ENCODE measurements at places on chromosomes 3 and 15.

DNA sequence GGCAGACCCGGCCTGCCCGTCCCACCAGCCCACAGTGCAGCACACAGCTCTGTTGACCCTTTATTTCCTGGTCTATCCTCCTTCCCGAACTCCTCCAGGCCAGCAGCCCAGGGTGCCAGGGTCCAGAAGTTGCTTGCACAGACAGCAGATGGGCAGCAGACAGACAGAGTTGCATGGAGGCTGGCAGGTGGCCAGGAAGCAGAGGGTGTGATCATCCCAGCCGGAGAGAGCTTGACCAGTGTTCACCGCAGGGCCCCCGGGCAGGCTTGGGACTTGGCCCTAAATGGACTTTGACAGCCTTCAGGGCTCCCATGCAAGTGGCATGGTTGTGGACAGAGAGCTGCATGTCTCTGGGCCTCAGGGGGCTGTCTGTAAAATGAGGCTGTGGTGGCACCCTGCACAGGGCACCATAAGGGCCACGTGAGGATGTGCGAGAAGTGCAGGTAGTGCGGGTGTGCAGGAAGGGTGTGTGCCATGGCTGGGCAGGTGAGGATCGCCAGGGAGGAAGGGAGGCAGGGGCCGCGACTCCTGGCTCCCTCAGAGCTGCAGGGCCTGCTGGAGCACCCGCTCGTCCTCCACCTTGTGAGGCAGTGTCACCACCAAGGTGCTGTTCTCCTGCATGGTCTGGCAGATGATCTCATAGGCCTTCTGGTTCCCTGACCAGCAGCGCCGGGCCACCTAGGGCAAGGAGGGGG, 6.3 kb upstream of the ZXDC start:
- DNase-seq: no peak

- DNase-seq: no peak
These were observed 42.0 kb upstream of the ATP10A start for GRCh38 chr15:25905140-25905539.

- no peak for DNase-seq
These were observed 67.9 kb downstream of the RFX7 start for GRCh38 chr15:56175788-56176187.

- DNase-seq: no peak
These were observed 39.7 kb downstream of the KLHL25 start for GRCh38 chr15:85754989-85755388.

DNA sequence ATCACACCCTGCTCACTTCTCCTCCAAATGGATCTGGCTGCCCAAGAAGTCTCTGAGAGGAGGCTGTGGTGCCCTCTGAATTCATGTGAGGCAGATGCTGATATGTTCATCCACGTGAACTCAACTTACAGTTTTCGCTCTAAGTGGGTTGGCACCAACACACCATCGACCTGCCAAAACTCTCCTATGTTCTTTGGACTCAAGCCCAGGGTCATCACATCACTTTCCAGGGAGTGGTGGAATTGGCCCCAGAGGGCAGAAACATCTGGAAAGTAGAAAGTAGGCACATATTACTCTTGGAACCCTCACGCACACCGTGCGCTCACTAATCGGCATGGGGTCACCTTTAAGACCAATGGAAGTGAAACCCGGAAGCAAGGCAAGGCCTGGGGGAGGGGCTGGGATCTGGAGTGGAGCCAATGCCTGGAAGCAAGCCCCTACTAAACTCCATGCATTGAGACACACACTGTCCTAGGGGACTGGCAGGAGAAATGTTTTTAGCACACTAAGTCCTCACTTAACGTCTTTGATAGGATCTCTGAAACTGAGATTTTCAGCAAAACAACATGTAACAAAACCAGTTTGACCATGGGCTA, 41.4 kb downstream of the SSUH2 start:
- DNase-seq: no peak

GRCh38 chr15:90307661-90308060, 42.2 kb downstream of the NGRN start:
- no peak for DNase-seq

GRCh38 chr15:101193120-101193644, 58.7 kb downstream of the CHSY1 start:
- no peak for DNase-seq

- no peak for DNase-seq
These were observed 49.1 kb downstream of the RSRC1 start for GRCh38 chr3:158158969-158159368.

- no peak for DNase-seq
These were observed 13.9 kb downstream of the MAPKAPK3 start for GRCh38 chr3:50630877-50631276.

- no peak for DNase-seq
These were observed 32.6 kb upstream of the MEIS2 start for GRCh38 chr15:37132826-37133417.

- DNase-seq: no peak
These were observed 617.6 kb upstream of the ZNF717 start for GRCh38 chr3:76402926-76403325.

- no peak for DNase-seq
These were observed 148.0 kb upstream of the TPM1 start for GRCh38 chr15:62894322-62895085.

DNA sequence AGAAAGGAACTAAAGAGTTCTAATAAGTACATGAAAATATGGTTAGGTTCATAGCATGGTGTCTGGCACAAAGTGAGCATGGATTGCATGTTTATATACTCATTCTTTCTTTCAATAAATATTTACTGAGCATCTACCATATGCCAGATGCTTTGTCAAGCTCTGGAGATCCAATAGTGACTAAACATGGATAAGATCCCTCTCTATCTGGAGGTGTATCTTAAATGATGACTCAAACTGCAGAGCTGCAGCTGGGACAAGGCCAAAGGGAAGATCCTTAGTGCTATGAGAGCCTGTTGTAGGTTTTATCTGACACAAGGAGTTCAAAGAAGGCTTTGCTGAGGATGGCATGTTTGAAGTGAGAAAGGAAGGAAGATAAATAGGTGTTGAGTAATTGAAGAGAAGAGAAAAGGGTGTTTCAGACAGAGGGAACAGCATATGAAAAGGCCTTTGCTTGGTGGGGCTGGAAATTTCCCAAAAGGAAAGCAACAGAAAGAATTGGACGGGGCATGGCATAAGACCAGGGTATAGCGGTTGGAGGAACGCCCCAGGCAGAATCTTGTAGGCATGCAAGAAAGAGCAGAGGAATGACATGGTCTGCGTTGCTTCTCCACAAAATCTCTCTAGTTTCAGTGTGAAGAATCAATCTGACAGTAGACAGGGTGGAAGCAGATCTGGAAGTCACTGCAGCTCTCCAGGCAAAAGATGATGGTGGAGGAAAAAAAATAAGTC, 239.9 kb upstream of the LRTM1 start:
- no peak for DNase-seq

DNA sequence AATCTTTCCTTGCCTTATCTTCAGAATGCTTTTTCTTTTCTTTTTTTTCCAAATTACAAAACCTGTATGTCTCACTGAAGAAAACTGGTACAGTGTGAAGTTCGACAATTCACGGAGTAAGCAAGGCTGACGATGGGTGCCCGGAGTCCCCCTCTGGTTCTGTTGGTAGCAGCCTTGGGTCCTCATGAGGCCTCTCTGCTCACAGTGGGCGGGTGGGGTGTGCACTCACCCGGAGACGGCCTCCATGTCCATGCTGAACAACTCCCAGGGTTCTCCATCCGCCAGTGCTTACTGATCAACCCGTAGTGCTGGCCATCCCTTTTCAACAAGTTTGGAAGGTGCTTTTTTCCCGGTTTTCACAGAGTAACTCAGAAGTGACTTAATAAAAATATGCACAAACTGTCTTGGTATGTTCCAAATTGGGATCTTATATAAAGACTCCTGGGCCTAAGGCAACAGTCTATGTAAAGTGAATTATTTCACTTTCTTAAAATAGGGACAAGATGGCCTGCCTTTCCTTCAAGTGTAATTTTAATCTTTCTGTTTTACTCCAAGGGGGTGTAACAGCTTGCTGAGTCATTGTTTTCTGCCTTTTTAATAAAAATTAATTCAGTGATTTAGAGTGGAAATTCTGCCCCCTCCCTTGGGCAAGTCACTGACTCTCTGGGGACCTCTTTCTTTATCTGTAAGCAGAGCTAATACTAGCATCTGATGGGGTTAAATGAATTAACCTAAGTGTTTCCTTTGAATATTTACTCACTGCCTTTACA, 23.7 kb downstream of the LRRK1 start:
- DNase-seq: no peak
